Breast epithelium (tissue), 4 donors: ENCODE measurements at places on chromosomes 2 and 18. TPM values are rescaled to one million over a fixed set of nuclear protein-coding genes. Genes with fewer than 3 reads are reported as not detected.

MC5R gene
- not detected for total RNA-seq

VWA3B gene
- total RNA-seq, result not detected

LYG1 gene
- total RNA-seq, result 4.3 TPM

LTBP1 gene
- 17.4 TPM for total RNA-seq

- no peak for DNase-seq
Observed at GRCh38 chr2:119659601-119660342, 19.2 kb upstream of the TMEM177 start.

- DNase-seq, result no peak
Observed at GRCh38 chr2:60480089-60480773, 73.2 kb downstream of the BCL11A start.

GRCh38 chr2:174495365-174496012 lies 8.7 kb upstream of the GPR155 start:
- DNase-seq, result no peak

DNA sequence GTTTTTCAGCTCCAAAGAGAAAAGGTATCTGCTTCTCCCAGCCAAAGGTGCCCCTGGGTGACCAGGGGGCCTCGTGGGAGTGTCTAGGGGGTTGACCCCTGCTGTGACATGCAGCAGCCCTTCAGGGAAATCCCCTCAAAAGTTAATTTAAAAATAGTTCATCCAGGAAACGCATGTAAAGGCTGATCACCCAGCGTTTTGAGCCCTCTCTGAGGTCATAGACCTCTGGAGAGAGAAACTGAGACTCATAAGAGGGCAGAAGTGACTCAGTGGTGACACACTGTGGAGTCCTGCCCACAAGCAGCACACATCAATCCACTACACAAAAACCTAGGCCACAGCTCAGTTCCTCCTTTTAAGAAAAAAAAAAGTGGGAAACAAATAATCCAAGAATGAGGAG lies 11.9 kb downstream of the GAL3ST2 start:
- DNase-seq, result no peak
